ENCODE measurements at places on chromosomes 12 and 14. TPM values are rescaled to one million over a fixed set of nuclear protein-coding genes. Genes with fewer than 3 reads are reported as not detected.

DNA sequence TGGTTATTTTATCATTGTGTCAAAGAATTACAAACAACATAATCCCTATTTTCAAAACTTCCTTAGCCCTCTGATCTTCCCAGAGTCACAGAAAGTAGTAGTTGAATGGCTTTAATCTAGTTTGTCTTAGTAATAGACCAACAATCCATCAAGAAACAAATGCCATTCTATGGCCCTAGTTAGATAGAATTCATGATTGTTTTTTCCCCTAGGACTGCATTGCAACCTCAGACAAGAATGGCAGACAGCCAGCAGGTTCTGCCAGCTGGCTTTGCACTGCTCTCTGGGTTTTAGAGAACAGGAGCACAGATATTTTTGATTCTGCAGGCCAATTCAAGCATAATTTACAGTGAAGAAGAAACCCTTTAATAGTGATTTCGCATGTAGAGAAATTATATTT is 33.8 kb downstream of the SYT1 start:
- no peak for DNase-seq

CIROP gene
- not detected for total RNA-seq

- no peak for DNase-seq
These were observed 21.3 kb downstream of the MYBPC1 start for GRCh38 chr12:101616027-101616494.

DNA sequence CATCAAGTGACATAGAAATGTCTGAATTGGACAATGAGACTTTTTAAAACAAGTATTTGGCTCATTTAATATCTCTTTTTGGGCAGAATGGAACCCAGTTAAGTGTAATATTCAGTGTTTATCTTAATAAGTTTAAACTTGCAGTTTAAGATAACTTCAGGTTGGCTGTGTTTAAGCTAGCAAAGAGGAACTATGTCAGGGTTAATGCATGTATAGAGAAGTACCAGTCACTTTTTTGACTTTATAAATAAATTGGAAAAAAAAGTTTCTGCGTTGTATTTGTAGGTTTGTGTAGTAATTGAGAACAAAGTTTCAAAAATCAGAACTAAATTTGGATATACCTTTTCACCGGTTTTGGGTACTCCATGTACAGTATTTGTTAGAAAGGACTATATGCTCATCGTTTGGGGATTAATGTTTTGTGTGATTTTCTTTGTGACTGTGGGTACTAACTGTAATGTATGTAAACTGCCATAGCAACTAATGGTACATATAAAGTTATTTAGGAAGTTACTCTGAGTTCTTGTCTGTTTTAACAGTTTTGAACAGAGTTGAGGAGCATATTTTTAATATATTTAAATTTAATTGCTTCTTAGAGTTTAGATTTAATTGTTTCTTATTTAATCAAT is 4.5 kb downstream of the HMGA2 start:
- DNase-seq = no peak

DNA sequence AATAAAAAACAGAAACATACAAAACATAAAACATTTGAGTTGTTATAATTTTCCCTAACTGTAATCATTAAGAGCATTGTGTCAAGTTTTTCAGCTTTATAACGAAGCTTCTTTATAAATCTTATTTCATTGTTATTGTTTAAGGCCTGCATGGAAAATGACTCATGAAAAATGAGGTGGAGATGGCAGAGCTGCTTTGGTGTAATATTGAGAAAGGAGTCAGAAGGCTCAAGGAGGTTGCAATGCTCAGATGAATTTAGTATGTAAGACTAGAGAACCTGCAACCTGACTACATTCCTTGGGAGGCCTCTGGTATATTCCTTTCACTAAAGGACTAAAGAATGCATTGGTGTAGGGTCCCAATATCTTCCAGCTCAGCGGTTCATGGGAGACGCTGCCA is 61.5 kb downstream of the TMEM30B start:
- DNase-seq = no peak

- no peak for DNase-seq
These were observed 47.7 kb upstream of the ANP32D start for GRCh38 chr12:48424644-48425043.

GRCh38 chr12:29030006-29030405 is 119.1 kb upstream of the FAR2 start:
- DNase-seq = no peak

RFLNA gene
- total RNA-seq = 0.91 TPM

- DNase-seq = no peak
These were observed 9.9 kb upstream of the GOLGA3 start for GRCh38 chr12:132838410-132839080.

ASPG gene
- 32.2 TPM for total RNA-seq
